ENCODE measurements at places on chromosomes 11 and 22.

- DNase-seq: no peak
These were observed 2.9 kb upstream of the SLC6A5 start for GRCh38 chr11:20596205-20597153.

- no peak for DNase-seq
These were observed 17.8 kb upstream of the ST3GAL4 start for GRCh38 chr11:126337474-126338241.

GRCh38 chr11:1757861-1758610, 5.7 kb downstream of the CTSD start:
- no peak for DNase-seq

DNA sequence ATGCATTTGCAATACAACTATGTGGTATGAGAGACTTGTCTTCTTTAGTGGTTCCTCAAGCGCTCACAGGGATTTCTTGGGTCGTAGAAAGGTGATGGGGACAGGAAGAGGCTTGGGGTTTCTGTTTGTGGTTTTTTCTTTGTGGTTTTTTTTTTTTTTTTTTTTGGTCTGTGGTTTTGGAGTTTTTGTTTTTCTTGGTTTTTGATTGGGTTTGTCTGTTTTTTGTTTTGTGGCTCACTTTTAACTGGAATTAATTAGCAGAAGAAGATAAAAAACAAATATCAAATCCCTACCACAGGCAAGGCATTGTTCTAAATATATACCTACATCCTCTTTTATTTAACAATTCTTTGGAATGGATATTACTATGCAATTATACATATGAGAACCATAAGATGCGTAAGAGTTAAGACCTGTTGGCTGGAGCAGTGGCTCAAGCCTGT, 5.5 kb downstream of the TTC28 start:
- no peak for DNase-seq

- DNase-seq: no peak
These were observed 1173.2 kb downstream of the BRD1 start for GRCh38 chr22:48654492-48654891.

DNA sequence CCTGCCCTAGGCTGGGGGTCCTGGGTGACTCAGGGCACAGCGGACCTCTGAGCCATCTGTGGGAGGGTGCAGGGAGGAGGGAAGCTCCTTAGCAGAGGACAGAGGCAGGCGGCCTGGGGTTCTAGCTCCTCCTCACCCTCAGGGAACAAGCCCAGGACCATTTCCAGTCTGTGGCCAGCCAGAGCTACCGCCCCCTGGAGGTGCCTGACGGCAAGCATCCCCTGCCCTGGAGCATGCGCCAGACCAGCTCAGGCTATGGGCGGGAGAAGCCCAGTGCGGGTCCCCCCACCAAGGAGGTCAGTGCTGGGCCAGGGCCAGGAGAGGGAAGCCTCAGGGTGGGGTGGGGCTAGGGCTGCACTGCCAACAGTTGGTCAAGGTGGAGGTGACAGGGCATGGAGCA, 26.0 kb upstream of the LRRC10B start:
- no peak for DNase-seq

GRCh38 chr11:88103337-88104206, 71.7 kb downstream of the RAB38 start:
- DNase-seq: no peak

DNA sequence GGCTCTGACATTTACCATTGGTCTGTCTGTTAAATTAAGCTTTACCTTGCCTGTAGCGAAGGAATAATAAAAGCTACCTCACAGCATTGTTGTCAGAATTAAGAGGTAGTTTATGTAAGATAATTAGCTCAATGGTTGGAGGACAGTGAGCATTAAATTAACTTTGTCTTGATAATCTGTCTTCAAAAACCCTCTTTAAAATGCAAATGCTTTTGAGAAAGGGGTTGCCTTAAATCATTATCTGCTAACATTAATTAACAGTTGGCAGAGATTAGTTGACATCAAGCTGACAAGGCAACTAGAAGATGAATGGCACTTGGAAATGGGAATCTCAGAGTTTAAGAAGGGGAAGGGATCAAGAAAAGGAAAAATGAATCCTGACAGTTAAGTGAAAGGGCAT, 761.1 kb upstream of the ARHGAP42 start:
- no peak for DNase-seq

- DNase-seq: no peak
These were observed 35.7 kb downstream of the CLMP start for GRCh38 chr11:123159183-123159857.

GRCh38 chr22:30115705-30116104, 35.4 kb downstream of the HORMAD2 start:
- DNase-seq: no peak

DNA sequence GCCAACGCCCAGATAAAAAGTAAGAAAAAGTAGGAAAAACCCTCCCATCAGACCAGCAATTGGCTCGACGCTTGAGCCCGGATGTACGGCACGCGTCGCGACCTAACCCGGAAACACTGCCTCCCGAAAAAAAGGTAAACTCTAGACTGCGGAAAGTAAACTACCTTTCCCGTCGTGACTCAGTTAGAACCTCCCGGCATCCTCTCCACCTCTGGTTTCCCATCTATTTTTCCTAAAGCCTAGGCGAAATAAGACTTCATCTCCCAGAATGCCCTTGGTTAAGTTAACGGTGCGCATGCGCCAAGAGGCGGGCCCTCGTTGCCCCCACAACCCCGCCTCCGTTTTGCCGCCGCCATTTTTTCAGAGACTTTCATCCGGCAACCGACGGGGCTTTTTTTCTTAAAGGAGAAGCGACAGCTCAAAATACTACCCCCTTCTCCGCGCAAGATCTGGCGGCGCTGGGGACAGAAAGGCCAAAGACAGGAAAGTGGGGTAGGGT, 678 bp upstream of the ZFP91 start:
- DNase-seq: peak; percentile 97
